ENCODE measurements at places on chromosomes 7 and 10.

- no peak for DNase-seq
- no peak overlapping the region for H3K27ac ChIP-seq
- no peaks in the 10 kb centered on the region for H3K27me3 ChIP-seq
- no peaks in the 10 kb centered on the region for H3K36me3 ChIP-seq
These were observed 179.8 kb upstream of the CSTF2T start for GRCh38 chr10:51879238-51879637.

GRCh38 chr10:75693489-75693888 lies 262.1 kb downstream of the LRMDA start:
- no peak for DNase-seq
- H3K27me3 ChIP-seq: no peaks in the 10 kb centered on the region
- no peaks in the 10 kb centered on the region for H3K4me1 ChIP-seq
- no peak overlapping the region for H3K27ac ChIP-seq
- no peak overlapping the region for H3K4me3 ChIP-seq

GRCh38 chr7:49112222-49112621 lies 187.9 kb downstream of the CDC14C start:
- H3K36me3 ChIP-seq: no peaks in the 10 kb centered on the region
- H3K27me3 ChIP-seq: no peaks in the 10 kb centered on the region
- H3K4me3 ChIP-seq: no peak overlapping the region
- no peak overlapping the region for H3K27ac ChIP-seq
- no peak for DNase-seq

DNA sequence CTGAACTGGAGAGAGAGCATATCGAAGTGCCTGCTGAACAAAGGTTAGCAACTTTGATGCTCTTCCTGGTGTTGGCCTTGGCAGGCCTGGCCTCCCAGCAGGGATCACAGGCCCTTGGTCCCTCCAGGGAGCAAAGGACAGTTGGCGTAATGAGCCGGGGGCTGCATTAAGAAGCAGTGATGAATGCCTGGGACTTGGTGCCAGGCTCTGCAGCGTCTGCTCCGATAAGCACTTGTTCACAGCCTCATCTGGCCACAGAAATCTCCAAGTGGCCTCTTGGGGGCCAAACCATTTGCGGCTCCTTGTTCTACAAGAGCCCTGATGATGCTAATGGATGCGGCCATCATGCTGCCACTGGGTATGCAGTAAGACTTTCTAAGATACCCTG lies 31.8 kb downstream of the CRHR2 start:
- no peak overlapping the region for H3K27ac ChIP-seq
- no peak overlapping the region for H3K4me3 ChIP-seq
- no peaks in the 10 kb centered on the region for H3K27me3 ChIP-seq
- H3K36me3 ChIP-seq: peaks cover 4% of the 10 kb centered on the region

- H3K27ac ChIP-seq: peak overlapping the region; percentile 98
- H3K4me3 ChIP-seq: peak overlapping the region; percentile 96
- H3K4me1 ChIP-seq: no peaks in the 10 kb centered on the region
- H3K27me3 ChIP-seq: no peaks in the 10 kb centered on the region
- DNase-seq: peak; percentile 56
These were observed 817 bp downstream of the MLLT10 start for GRCh38 chr10:21534604-21535493.

DNA sequence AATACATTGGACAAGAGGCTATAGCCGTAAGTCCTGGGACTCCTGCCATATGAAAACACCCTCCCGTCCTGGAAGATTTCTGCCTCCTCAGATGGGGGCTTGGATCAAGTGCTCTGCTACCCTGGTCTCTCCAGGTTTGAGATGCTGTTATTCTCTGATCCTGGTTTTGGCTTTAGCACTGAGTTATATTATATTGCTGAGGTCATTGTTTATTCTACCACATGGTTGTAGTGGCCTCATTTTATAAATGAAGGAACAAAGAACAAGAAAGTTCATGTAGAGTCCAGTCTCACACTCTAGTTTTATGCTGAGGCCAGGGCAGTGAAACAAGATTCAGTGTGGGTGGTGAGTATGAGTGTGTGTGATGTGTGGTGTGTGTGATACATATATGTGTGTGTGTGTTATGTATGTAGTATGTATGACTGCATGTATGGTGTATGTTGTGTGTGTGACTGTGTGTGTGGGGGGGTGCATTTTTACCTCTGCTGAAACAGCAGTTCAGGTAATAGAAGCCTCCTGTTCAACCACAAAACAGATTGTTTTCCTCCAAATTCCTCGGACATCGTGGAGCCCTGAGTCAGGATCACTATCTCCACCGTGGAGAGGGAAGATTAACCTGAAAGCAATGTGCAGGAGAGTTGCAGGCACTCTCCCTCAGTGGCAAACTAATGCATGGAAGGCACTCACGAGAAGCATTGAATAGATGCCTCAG lies 80.7 kb downstream of the C7orf25 start:
- DNase-seq: no peak
- H3K27ac ChIP-seq: no peak overlapping the region
- H3K4me3 ChIP-seq: no peak overlapping the region
- no peaks in the 10 kb centered on the region for H3K4me1 ChIP-seq

- no peak overlapping the region for H3K27ac ChIP-seq
- no peak overlapping the region for H3K4me3 ChIP-seq
- no peaks in the 10 kb centered on the region for H3K36me3 ChIP-seq
- H3K4me1 ChIP-seq: no peaks in the 10 kb centered on the region
- no peak for DNase-seq
- no peaks in the 10 kb centered on the region for H3K27me3 ChIP-seq
These were observed 88.0 kb downstream of the FGFR2 start for GRCh38 chr10:121510201-121510771.

DNA sequence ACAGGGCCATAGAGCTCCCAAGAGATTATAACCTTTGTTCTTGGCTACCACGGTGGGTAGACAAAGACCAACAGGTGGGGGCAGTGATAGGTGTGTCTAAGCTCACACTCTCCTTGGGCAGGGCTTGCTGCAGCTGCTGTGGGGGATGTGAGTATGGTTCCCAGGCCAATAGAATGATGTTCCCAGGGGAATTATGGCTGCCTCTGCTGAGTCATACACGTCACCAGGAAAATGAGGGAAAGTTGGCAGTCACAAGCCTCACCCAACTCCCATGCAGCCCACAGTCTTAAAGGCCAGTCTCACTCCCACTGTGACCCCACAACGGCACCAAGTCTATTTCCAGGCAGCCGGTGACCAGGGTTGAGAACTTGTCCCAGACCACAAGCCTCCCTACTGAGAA lies 453.4 kb upstream of the PODXL start:
- H3K27ac ChIP-seq: no peak overlapping the region
- no peaks in the 10 kb centered on the region for H3K27me3 ChIP-seq
- no peaks in the 10 kb centered on the region for H3K4me1 ChIP-seq
- H3K4me3 ChIP-seq: no peak overlapping the region

GRCh38 chr7:124073310-124073645 lies 40.4 kb upstream of the TMEM229A start:
- H3K4me3 ChIP-seq: no peak overlapping the region
- no peaks in the 10 kb centered on the region for H3K27me3 ChIP-seq
- no peak for DNase-seq
- H3K36me3 ChIP-seq: no peaks in the 10 kb centered on the region

DNA sequence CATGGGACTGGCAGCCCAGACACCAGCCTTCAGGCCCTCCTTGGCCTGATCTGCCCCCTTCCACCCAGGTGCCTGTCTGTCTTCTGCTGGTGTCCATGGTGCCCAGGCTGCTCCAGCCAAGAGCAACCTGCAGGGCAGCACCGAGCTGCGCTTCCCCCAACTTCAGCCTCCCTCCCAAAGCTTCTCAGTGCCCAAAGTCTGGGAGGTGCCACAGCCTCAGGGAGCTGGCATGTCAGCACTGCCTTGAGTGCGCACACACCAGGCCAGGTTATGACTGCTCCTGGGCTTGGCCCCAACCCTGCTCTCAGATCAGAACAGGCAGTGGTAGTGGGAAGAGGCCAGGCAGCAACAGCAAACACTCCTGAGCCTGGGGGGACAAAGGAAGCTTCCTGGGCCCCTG lies 304.6 kb upstream of the NRG3 start:
- DNase-seq: no peak
- no peak overlapping the region for H3K27ac ChIP-seq

GRCh38 chr7:40311307-40311706 lies 176.5 kb downstream of the SUGCT start:
- no peak overlapping the region for H3K4me3 ChIP-seq
- no peak for DNase-seq
- H3K4me1 ChIP-seq: no peaks in the 10 kb centered on the region
- no peak overlapping the region for H3K27ac ChIP-seq
- no peaks in the 10 kb centered on the region for H3K36me3 ChIP-seq

DNA sequence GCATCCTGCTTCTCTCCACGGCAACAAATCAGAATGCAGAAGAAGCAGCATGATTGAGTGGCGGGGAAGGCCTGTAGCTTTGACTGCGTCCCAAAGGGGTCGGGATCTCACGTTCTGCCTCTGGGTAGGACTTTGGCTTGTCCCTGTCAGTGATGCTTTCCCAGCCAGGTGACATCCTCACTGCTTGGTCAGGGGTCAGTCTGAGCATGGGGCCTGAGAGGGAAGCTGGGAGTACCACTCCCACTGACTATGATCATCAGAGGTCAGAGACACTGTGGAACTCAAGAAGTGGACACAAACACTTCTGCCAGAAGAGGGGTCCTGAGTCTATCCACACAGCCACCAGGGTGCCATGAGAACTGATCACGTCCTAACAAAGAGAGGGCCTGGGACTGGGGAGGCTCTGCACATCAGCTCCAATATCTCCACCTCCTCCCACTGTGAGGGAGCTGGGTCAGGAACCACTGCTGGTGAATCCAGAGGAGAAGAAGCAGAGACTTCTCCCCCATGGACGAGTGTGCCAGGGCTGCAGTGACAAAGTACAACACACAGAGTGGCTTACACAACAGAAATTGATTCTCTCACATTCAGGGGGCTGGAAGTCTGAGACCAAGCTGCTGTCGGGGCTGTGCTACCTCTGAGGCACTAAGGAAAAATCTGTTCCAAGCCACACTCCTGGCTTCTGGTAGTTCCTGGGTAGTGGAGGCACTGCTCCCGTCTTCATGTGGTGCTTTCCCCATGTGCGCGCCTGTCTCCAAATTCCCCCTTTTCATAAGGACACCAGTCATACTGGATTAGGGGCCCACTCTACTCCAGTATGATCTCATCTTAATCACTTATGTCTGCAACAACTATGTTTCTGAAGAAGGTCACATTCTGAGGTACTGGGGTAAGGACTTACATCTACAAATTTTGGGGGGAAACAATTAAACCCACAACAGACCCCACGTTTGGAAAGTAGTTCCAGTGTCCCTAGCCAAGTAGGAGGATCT lies 131.1 kb downstream of the CYP26A1 start:
- no peak overlapping the region for H3K27ac ChIP-seq
- H3K36me3 ChIP-seq: no peaks in the 10 kb centered on the region
- no peak for DNase-seq
- no peaks in the 10 kb centered on the region for H3K4me1 ChIP-seq
- no peak overlapping the region for H3K4me3 ChIP-seq
- no peaks in the 10 kb centered on the region for H3K27me3 ChIP-seq

GRCh38 chr7:2266911-2267310 lies 24.9 kb downstream of the NUDT1 start:
- H3K36me3 ChIP-seq: peaks cover 11% of the 10 kb centered on the region
- no peak overlapping the region for H3K4me3 ChIP-seq
- H3K4me1 ChIP-seq: no peaks in the 10 kb centered on the region
- H3K27me3 ChIP-seq: no peaks in the 10 kb centered on the region
- H3K27ac ChIP-seq: no peak overlapping the region

DNA sequence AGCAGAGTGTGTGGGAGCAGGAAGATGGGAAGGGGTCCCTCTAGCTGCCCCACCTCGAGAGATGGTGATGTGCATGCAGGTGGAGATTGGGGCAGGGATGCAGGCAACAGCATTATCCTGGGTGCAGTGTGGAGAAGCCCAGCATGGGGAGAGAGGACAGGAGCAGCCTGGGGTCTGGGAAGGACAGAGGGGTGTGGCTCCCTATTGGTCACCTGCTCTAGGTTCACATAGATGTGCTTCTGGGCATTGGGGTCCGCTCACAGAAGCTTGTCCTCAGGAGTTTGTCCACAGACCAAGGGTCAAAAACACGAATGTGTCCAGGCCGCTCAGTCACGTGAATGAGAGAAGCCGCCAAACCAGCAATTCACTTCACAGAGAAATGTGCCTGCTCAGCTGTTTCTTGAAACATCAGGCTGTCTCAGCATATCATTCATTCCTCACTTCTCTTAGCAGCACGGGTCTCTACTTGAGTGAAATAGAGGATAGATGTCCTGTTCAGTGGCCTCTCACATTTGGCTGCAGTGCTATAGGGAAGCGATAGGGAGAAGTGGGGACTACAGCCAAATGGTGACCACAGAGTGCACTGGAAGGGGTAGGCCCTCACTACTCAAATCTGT lies 11.5 kb upstream of the SLC29A3 start:
- no peak overlapping the region for H3K27ac ChIP-seq
- no peaks in the 10 kb centered on the region for H3K36me3 ChIP-seq
- peaks cover 4% of the 10 kb centered on the region for H3K27me3 ChIP-seq
- no peak for DNase-seq
- no peak overlapping the region for H3K4me3 ChIP-seq

DNA sequence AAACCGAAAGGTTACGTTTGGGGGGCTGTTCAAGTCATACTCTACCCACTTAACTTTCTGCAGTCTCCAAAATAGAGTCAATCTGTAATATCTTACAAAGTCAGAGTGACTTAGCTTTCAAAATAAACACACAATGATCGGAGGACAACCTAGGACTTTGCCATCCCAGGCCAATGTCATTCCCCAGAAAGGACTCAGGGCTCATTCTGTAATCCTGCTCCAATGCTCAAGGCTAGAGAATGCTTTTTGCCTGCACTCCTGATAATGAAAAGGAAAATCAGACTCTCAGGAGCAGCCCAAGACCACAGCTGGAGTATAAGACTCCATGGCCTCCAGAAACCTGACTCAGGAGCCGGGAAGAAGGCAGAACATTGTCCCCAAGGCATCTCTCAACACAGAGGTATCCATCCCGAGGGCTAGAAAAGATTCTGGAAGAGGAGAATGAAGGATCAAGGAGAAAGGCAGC lies 28.5 kb upstream of the ASCC1 start:
- peaks cover 50% of the 10 kb centered on the region for H3K4me1 ChIP-seq
- peaks cover 3% of the 10 kb centered on the region for H3K36me3 ChIP-seq
- no peak overlapping the region for H3K4me3 ChIP-seq
- no peak overlapping the region for H3K27ac ChIP-seq

DNA sequence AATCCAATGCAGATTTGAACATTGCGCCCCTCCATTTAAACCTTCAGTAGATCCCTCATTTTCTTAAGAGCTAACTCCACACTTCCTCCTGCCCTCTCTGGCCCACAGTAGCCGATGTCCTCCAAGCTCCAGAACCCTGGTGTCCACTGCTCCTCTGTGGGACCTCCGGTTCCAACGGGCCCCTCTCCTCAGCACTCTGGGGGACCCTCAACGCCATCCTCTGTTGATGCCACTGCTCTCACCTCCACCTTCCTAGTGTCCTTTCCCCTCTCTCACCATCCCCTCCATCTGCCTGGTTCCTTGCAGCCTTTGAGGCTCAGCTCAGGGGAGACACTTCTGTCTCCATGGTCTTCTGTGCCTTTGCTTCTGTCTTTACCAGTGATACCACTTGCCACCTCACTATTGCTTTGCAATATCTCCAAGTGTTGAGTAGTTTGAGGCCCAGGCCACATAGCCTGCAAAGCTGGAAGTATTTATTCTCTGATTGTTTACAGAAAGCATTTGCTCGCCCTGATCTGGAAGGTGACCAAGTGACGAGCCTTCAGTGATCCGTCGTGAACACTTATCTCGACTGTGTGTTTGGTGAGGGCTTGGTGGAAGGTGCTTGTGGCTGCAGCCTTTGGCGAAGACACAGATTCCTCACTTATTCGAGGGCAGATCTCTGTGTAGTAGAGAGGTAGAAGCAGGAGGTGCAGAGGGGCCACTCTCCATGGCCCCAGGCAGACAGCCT lies 104.8 kb upstream of the SHH start:
- no peaks in the 10 kb centered on the region for H3K4me1 ChIP-seq
- H3K27ac ChIP-seq: no peak overlapping the region
- H3K27me3 ChIP-seq: no peaks in the 10 kb centered on the region
- DNase-seq: no peak
- no peak overlapping the region for H3K4me3 ChIP-seq
